SJSA1 (cell line): ENCODE measurements at places on chromosomes 3 and 15. TPM values are rescaled to one million over a fixed set of nuclear protein-coding genes. Genes with fewer than 3 reads are reported as not detected.
A peak's percentile ranks its signal among the peaks of the same experiment; 100 is the strongest.

GRCh38 chr15:55267401-55268175 lies 22.0 kb downstream of the RAB27A start:
- H3K4me3 ChIP-seq: no peak overlapping the region
- no peaks in the 10 kb centered on the region for H3K36me3 ChIP-seq
- H3K4me1 ChIP-seq: peaks cover 18% of the 10 kb centered on the region
- no peaks in the 10 kb centered on the region for H3K27me3 ChIP-seq
- peak; percentile 20 for DNase-seq
- no peak overlapping the region for H3K27ac ChIP-seq

The CPN2 gene
- not detected in 2 replicates for total RNA-seq

The EPB42 gene
- not detected in 2 replicates for total RNA-seq

The DZIP3 gene
- 13.4 and 13.5 TPM in 2 replicates for total RNA-seq
